ENCODE measurements at places on chromosomes 4 and X.

DNA sequence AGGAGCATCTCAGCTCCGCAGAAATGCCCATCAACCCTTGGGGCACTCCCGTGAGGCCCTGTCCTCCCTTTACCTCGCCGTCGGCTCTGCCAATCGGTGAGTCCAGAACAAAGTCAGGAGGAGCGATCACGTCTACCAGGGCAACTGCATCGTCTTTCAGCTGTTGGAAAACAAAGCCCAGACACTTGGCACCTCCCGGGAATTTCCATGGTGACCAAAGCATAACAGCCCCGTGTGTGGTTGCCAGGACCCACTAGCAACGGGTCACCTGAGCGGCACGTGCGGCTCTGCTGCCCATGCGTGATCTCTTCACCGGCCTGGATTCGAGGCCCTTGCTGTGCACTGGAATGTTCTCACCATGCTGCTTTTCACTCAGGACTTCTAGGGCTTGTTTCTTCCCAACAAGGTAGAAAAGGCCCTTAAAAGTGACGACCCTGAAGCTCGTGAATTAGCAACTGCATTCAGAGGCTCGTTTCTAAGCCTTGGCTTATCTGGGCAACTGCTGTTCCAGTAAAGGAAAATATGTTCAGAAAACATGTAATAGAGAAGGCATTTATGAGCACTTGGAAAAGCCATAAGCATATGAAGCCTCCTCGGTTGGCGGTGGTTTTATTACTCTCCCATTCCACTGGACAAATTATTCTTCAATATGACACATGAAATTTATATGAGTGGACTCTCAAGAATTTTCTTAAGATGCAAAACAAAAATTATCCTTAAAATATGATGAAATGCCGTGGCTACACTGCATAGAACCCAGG is 69.5 kb downstream of the ACOX3 start:
- peak; percentile 6 for DNase-seq

GRCh38 chr4:154928640-154929257 is 147.7 kb downstream of the RBM46 start:
- DNase-seq: no peak

DNA sequence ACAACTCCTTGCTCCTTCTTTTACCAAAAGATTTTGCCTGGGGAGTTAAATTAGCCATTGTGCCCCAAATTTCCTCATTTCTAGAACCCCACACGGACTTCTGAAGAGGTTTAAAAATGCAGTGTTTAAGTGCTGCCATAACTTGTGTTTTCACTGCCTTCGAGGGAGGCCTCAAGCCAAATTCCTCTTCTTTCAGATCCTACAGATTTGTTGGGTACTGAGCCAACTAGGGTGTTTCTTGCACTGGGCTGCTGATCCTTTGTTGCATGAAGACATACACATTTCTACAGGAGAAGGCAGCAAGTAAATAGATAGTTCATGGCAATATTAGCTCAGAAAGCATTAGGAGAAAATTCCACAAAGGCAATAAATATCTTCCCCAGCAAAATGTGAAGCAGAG is 43.8 kb downstream of the GLRA2 start:
- no peak for DNase-seq

DNA sequence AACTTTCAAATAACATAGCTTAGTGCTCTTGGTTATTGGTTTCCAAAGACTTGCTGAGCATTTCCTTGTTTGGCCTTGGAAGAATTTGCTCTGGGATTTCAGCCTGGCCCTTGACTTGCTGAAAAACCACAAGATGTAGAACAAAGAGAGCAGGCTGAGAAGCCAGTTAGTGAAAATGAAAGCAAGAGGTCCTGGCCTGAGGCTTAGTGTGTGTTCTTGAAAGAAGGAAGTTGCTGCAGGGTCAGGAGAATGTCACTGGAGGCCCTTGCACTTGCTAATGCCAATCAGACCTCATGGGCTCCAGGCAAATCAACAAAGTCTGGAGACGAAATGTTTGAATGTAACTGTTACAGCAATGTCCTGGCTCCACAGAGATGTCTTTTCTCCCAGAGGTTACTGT is 79.4 kb downstream of the SYNPO2 start:
- DNase-seq: no peak

GRCh38 chr4:80438016-80438415 is 102.5 kb downstream of the CFAP299 start:
- no peak for DNase-seq

DNA sequence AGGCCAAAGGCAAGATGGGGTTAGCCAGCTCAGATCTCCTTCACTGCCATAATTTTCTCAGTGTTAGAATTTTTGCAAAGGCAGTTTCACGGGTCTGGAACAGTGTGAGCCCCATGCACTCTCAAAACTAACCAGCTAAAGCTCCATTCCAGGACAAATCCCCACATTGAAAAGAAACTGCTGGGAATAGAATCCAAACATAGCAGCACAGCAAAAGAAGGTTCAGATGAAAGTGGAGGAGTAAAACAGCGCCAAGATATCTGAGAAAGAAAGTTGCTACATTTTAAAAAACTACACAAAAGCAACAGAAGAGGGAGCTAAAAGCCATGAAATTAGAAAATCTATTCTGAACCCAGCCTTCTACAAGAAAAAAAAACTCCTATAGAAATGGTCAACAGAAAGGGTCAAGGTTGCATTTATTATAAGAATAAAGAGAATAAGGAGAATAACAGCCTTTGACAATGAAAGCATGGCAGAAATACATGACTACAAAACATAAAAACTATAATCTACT is 39.6 kb upstream of the SLC7A3 start:
- no peak for DNase-seq

DNA sequence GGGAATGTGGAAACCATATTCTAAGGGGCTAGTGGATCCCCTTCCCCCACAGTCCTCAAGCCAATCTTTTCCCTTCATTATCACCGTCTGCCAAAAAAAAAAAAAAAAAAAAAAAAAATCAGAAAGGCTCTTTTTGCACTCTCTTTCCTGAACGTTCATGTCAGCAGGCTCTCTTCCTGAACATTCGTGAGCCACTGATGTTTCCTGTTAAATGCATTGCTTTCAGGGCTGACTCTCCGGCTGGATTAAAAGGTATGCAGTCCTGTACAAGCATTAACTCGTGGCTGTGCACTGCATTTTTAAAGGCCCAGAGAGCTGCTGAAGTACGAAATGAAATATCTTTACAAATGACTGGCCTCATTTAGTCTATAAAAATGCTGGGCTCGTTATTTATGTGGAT is 34.0 kb upstream of the TSPAN5 start:
- DNase-seq: no peak

All from NCI-H1092 treated with DMSO at 0.1 percent for 48 hours (cell line).